ENCODE measurements at places on chromosomes 7 and 10. TPM values are rescaled to one million over a fixed set of nuclear protein-coding genes. Genes with fewer than 3 reads are reported as not detected.
A peak's percentile ranks its signal among the peaks of the same experiment; 100 is the strongest.

MSS51 gene
- total RNA-seq: 1.5 TPM

NKX1-2 gene
- not detected for total RNA-seq

OSBPL3 gene
- 25.2 TPM for total RNA-seq

ADD3 gene
- 433 TPM for total RNA-seq

FAM237B gene
- total RNA-seq: not detected

PPP1R3A gene
- total RNA-seq: not detected

STAG3 gene
- 0.17 TPM for total RNA-seq

TRIL gene
- 27.5 TPM for total RNA-seq

LIPN gene
- total RNA-seq: not detected

GDF2 gene
- not detected for total RNA-seq

OR6V1 gene
- not detected for total RNA-seq

- DNase-seq: no peak
Measured at GRCh38 chr10:26699631-26700030, 2.1 kb downstream of the PDSS1 start.

- DNase-seq: peak; percentile 51
Measured at GRCh38 chr7:143384148-143384547, 3.0 kb downstream of the ZYX start.

- DNase-seq: no peak
Measured at GRCh38 chr7:39952374-39952773, 2.3 kb downstream of the CDK13 start.

- DNase-seq: peak; percentile 56
Measured at GRCh38 chr7:114922026-114922651, at the start of gene MDFIC. TSS of gene MDFIC (plus strand) at chr7:114922094. CDS start at chr7:114923034, 940 bp downstream.

- peak; percentile 66 for DNase-seq
Measured at GRCh38 chr10:71383972-71384687, 12.6 kb upstream of the CDH23 start.

- DNase-seq: peak; percentile 4
Measured at GRCh38 chr7:113828581-113828980, 90.2 kb downstream of the PPP1R3A start.

DNA sequence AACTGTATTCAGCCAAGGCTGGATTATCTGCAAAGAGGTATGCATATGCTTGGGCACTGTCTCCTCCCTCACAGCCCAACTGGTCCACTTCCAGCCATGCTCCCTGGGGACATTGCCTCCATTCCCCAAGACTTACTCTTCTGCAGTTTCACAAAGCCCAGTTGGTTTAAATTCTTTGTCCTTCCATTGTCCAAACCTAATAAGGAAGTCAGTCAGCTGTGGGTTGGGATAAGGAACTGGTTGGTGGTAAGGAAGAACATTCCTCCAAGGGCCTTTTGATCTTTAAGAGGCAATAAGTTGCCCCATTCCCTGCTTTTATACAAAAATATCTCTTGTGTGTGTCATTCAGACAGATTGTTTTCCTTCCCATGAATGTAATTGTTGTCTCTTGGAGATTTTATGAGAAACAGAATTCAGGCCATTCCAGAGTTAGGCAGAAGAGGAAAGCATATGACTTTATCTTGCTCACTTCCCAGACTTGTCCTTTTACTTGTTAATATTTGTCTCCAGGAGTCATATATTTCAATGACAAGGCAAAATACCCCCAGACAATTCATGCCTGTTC, 673.7 kb downstream of the SUGCT start:
- DNase-seq: no peak

DNA sequence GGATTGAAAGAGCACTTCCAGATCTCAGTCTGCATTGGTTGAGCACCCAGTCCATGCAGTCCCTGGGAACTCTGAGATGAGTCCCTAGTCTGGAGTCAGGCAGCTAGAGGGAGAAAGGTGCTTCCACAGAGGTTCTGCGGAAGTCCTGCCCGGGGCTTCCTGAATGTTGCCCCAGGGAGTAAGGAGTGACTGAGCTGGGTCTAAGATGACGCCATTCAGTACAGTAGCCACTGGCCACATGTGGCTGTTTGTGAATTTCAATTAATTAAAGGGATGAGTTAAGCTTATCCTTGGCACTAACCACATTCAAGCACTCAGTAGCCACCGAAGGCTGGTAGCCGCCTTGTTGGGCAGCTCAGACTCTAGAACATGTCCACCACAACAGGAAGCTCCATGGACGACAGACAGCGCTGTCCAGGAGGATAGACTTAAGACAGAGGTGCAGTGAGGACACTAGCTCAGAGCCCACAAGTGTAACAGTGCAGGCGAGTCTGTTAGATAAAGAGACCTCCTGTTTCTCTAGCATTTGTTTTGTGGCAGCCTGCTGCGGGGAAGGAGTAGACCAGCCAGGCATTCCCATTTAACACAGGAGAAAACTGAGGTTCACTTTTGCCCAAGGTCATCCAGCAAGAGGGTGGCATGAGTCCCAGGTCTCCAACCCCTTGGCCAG, 101.6 kb upstream of the PPIF start:
- DNase-seq: peak; percentile 43

DNA sequence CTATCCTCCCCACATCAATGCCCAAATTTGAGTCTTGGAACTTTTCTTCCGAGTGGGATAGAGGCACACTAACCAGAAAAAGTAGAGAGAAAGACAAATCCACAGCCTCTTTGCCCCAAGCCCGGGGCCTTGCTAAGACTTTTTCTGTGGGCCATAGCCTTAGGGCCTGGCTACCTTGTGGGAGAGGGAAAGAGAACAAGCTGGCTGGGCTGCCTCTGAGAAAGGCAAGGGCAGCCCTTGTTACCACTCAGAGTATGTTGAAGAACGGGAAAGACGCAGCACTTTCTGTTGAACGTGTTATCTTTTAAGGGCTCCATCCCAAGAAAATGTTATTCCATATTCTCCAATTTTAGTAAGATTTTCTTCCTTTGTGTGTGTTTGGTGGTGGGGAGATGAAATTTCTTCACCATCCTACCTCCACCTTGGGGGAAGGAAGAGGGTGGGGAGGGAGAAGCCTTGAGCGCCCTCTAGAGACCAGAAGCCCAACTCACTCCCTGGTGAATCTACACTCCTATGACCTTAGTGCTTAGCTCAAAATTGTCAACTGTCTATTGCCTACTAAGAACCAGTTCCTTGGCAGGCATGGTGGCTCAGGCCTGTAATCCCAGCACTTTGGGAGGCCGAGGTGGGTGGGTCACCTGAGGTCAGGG, 3.9 kb upstream of the NRF1 start:
- peak; percentile 64 for DNase-seq

- DNase-seq: peak; percentile 97
Measured at GRCh38 chr7:151727579-151728285, 149.2 kb downstream of the PRKAG2 start.

DNA sequence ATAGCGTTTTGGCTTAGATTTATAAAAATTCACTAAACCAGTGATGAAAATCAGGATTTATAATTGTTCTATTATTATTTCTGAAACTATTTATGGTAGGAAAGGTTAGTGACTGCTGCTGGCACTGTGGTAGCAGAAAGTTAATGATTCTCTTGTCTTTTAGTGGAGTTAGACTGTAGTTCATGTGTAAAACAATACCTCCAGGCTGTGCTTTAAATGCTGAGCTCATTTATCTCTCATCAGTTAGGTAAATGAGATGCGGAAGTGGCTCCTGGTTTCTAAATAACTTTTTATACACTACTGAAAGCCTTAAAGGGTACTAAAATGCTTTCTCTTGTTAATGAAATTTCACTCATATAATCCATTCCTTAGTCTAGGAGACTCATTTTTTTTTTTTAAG, 326.8 kb upstream of the POT1 start:
- DNase-seq: no peak

DNA sequence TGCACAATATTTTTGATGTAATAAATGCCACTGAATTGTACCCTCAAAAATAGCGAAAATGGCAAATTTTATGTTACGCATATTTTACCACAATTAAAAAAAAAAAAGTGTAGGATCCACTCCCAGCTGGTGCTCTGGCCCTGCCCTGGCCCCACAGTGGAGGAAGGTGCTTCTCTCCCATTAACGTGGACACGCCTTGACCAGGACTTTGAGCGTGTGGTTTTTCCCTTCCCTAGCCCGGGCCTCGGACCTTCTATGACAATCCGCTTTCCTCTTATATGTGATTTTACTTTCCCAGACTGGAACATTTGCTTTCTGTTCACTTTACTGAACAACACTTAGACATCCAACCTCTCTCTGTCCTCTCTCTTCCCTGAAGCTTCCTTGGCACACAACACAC, 29.7 kb upstream of the OCM start:
- DNase-seq: no peak

DNA sequence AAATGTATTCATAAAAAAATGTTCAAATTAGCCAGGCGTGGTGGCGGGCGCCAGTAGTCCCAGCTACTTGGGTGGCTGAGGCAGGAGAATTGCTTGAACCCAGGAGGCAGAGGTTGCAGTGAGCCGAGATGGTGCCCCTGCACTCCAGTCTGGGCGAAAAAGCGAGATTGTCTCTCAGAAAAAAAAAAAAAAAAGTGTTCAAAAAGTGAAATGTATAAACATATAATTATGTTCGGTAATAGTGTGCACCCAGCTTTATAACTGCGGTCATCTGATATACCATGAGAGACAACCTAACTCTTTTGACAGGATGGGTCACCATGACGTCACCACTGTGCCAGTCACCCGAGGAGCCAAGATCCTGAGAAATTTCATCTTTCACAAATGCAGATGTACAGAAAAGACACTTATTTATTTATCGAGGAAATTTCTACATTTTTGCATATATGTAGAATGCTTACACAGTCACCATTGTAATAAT, 594 bp upstream of the RP9 start:
- DNase-seq: peak; percentile 10

GRCh38 chr7:3517344-3517743, 216.3 kb downstream of the SDK1 start:
- no peak for DNase-seq

DNA sequence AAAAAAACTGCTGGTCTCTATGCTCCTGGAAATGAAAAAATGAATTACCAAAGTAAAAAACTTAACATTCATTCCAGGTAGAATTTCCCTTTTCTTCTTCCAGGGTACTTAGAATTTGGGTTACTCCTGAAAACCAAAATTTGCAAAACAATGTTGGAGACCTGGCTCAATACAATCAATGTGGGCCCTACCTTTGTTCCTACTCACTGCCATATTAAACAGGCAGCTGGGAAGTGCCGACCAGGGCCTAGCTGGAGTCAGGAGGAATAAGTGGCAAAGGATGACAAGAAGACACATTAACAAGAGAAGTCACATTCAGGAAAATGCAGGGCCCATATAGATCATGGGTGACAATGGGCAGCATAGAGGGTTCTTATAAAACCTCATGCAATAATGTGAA, 6.4 kb upstream of the AGK start:
- DNase-seq: no peak

- DNase-seq: no peak
Measured at GRCh38 chr10:121171825-121172787, 320.9 kb downstream of the WDR11 start.

- no peak for DNase-seq
Measured at GRCh38 chr7:116445447-116446211, 53.9 kb upstream of the CAV2 start.

- DNase-seq: no peak
Measured at GRCh38 chr10:43821103-43821502, 172.4 kb upstream of the ZNF32 start.

DNA sequence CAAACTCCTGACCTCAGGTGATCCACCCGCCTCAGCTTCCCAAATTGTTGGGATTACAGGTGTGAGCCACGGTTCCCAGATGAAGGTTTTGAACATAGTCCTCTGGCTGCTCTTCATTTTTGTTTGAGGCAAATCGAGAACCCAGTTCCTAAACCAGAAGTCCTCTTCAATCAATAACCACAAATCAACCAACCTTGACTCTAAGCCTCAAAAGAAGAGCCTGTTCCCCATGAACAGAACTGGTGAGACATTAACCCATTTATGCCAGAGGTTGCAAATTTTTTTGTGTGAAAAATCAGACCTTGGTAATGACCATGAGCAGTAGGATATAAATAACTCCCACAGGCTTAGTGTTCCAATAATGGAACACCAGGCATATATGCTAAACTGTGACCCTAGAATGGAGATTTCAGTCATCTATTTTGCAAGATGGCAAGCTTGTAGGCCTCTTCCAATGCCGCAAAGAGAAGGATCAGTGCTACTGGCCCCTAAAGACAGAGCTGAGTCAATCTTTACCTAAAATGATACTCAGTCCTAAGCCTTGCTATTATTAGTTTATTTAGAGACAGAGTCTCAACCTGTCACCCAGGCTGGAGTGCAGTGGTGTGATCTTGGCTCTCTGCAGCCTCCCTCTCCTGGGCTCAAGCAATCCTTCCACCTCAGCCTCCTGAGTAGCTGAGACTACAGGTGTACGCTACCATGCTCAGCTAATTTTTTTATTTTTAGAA, 15.9 kb downstream of the KPNA7 start:
- no peak for DNase-seq

GRCh38 chr10:48776528-48776927, 91.9 kb downstream of the WDFY4 start:
- DNase-seq: no peak

- DNase-seq: no peak
Measured at GRCh38 chr7:39946693-39947092, 3.4 kb upstream of the CDK13 start.

GRCh38 chr7:28558236-28558635, 145.9 kb downstream of the CREB5 start:
- DNase-seq: no peak

DNA sequence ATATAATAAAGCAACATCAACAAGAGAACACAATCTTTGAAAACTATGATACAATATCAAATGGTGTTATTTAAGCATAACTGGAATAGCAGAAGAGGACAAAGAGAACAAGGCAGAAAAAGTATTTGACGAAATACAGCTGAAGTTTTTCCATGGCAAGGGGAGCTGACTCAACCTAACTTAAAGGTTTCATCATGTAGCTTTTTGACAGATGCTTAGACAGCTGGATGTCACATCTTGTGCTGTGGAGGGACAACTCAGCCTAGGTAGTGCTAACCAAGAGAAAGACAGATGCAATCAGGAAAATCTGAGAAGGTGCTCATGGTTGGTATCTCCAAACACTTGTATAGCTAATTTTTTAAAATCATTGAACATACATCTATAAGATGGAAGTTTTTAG, 208.2 kb downstream of the TFEC start:
- no peak for DNase-seq

- no peak for DNase-seq
Measured at GRCh38 chr10:95663496-95663895, 7.0 kb upstream of the ALDH18A1 start.

- peak; percentile 36 for DNase-seq
Measured at GRCh38 chr7:105027176-105027853, 13.3 kb downstream of the KMT2E start.

DNA sequence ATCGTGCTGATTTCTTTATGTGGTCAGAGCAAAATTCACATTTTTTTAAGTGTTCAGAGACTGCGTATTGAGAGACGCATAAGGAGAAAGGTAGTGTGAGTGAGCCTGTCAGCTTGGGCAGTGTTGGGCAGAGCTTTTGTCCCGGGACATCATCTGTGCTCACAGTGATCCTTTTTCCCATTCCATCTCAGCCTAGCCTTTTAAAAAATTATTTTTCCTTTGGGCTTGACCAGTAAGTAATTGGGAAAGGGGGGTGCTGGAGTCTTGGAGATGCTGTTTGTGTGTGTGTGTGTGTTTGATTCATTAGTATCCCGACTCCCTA, 1.5 kb downstream of the NRF1 start:
- no peak for DNase-seq

Measured in dermis blood vessel endothelial cell (primary cell).